ENCODE measurements at places on chromosomes 6 and 20. TPM values are rescaled to one million over a fixed set of nuclear protein-coding genes. Genes with fewer than 3 reads are reported as not detected.

Gene RUNX2
- 0.38 TPM for total RNA-seq

Gene MROH8
- 3.6 TPM for total RNA-seq

Gene ADGRG6
- 3.6 TPM for total RNA-seq

Gene FAM8A1
- total RNA-seq: 17.2 TPM

Gene GABRR2
- total RNA-seq: 0.69 TPM

Gene BFSP1
- 0.66 TPM for total RNA-seq

Gene CDH26
- 1.3 TPM for total RNA-seq

Gene SAMD10
- 5.6 TPM for total RNA-seq

Gene FAM162B
- 3.5 TPM for total RNA-seq

Gene AIF1
- 15.2 TPM for total RNA-seq

Gene DEFB132
- total RNA-seq: not detected

Gene USP49
- total RNA-seq: 0.71 TPM

Gene PNLDC1
- total RNA-seq: 0.33 TPM

Gene C6orf89
- total RNA-seq: 76.4 TPM
